ENCODE measurements at places on chromosomes 3 and 15.

DNA sequence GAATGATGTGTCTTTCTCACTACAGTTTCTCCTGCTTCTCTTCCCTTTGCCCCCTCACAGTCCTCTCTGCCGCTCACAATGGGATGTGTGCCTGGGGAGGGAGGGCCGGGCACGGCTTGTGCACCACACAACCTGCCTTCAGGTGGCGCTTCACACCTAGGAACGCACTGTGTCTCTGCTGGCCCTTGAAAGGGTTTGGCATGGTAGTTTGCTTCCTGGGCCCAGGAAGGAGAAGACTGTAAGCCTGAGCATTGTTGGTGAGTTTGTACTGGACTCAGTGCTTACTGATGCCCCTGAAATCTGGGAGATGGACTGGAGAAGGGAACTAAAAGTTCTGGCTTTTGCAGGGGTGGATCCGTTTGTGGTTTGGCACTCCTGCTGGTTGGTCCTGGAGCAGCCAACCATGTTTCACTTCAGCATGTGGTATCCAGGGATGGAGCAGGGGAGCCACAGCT lies 9.2 kb downstream of the ALPK3 start:
- peak; percentile 40 for DNase-seq

- no peak for DNase-seq
Measured at GRCh38 chr3:16468336-16469098, 45.0 kb downstream of the RFTN1 start.

- DNase-seq, result no peak
Measured at GRCh38 chr3:172276103-172276502, 172.2 kb downstream of the GHSR start.

DNA sequence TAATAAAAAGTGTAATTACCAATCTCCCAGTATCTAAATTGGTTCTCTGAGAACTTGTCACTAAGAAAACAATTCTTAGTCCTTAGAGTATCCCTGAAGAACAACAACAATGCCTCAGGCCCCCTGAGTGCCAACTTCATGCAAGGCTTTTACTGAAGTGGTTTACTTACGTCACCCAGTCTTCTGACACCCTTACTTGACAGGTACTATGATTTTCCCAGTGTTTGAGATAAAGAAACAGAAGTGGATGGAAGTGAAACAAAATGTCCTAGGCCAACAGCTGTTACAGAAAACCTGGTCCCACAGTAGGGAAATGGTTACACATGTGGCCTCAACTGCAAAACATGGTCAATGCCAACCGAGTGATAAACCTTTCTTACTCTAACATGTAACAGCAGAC lies 331.1 kb downstream of the FOXP1 start:
- no peak for DNase-seq

DNA sequence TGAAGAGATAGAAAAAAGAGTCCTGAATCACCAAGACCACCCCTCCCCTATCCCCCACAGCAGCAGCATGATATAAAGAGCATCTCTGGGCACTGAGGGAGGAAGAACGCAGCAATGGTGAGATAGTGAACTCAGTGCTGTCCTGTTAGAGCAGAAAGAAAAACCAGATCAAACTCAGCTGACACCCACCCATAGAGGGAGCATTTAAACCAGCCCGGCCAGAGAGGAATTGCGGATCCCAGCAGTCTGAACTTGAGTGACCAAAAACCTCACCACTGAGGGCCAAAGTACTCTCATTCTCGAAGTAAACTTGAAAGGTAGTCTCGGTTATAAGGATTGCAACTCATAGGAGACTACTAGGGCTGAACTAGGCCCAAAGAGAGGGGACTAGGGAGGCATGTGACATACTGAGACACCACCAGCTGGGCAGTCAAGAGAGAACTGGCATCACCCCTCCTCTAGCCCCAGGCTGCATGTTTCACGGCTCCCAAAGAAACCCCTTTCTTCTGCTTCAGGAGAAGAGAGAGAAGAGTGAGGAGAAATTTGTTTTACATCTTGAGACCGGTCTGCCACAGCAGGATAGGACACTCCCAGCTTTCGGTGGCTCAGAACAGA lies 39.2 kb upstream of the TGFBR2 start:
- no peak for DNase-seq

- peak; percentile 32 for DNase-seq
Measured at GRCh38 chr15:75532413-75533250, 46.5 kb downstream of the PTPN9 start.

GRCh38 chr3:150770681-150771080 lies 7.7 kb upstream of the SIAH2 start:
- no peak for DNase-seq

DNA sequence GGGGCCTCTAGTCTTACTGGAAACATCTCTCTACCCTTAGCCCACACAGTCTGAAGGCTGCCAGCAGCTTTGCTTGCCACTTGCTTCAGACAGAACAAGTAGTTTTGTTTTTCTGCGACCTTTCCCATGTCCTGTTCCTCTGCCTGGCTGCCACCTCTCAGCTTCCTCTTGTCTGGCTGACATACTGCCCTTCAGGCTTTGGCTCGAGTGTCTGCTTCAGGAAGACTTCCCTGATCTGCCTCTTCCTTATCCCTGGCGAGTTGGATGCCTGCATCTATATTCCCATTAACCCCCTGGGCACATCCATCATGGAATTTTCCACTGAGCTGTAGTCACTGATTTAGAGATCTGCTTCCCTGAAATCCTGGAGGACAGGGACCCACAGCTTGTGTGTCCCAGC lies 25.1 kb upstream of the CPNE9 start:
- no peak for DNase-seq

- no peak for DNase-seq
Measured at GRCh38 chr15:99212406-99212805, 37.0 kb downstream of the TTC23 start.

DNA sequence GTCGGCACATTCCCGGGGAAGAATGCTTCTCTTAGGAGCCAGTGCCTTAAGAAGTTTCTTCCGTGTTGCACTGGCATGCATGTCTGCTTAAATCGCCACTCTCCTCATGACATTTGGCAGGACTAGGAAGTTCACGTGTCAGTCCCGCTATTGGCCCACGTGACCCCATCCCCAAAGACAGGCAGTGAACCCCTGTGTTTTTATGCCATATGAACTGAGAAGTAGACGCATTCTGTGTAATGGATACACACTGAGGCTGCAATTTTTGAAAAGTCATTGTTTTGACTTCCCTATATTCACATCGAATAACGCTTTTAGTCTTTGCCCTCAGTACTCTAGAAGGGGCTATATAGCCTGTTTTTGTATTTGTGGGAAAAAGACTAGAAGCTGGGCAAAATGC lies 125.6 kb upstream of the TBL1XR1 start:
- DNase-seq, result no peak
